Stimulated activated CD8-positive, alpha-beta memory T cell treated with anti-CD3 and anti-CD28 coated beads, Interleukin-12 subunit alpha, Interleukin-12 subunit beta, amount 100 ng/mL, for 4 hours (primary cell): ENCODE measurements at places on chromosomes 16 and 17.

DNA sequence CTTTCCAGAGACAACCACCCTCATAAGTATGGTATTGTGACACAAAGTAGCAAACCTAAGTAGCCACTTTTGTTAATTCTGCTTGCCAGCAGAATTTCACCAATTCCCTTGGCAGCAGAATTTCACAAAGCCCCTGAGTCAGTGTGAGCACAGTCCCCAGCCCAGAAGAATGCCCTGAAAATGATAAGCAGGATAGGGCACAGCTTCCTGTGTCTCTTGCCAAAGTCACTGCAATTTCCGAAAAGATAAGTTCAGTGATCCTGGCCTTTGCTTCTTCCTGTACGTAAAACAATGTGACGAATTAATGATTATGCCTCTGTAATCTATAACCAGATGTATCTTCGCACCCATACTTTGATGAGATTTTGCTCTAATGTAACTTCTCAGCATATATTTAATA is 16.0 kb upstream of the WIPF2 start:
- no peak for DNase-seq

DNA sequence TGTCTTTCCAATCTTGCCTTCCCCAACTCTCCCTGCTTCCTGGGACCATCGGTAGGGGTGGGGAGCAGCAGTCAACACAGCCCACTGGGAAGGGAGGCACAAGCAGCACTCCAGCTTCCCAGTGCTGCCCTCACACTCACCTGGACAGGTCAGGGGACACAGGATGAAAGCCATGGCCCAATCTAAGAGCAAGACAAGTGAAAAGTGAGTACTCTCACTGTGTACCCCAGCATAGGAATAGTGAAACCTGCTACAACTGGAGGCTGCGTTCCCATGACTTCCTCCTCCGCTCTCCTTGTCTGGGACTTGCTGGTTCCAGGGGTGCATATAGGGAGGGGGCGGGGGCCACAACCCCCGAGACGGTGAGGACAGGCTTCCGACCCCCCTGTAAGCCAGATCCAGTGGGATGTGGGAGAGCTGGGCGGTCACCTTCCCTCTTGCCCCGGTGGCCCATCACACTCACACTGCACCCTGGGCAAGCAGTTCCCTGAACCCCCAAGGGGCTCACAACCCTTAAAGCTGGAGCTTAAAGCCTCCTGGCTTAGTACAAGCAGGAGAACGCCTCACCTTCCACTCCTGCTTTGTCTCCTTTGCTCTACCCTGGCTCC is 29.5 kb upstream of the SLC25A19 start:
- no peak for DNase-seq

DNA sequence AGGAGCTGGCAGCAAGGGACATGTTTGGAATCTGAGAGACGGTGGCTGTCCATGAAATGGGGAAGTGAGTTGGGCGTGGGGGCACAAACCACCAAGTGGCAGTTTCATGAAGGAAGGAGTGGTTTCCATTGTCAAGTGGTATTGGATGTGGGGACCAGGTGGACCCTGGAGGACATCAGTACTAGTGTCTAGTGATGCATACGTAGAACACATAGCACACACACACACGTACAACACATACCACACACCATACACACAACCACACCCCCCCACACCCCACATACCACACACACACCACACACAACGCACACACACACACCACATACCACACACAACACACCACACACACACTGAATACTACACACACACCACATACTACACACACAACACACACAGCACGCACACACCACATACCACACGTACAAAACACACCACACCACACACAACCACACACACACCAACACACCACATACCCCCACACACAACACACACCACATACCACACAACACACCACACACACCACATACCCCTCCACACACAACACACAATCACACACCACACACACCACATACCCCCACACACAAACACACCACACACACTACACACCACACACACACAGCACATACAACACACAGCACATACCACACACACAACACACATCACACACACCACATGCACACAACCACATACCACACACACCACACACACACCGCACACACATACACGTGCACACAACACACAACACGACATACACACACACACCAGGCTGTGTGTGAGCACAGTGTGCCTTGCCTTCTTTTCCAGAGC is 41.1 kb upstream of the GSE1 start:
- no peak for DNase-seq

GRCh38 chr17:53004902-53005301 is 817.8 kb upstream of the KIF2B start:
- DNase-seq: no peak

GRCh38 chr17:40471846-40472732 is 28.8 kb downstream of the IGFBP4 start:
- no peak for DNase-seq

DNA sequence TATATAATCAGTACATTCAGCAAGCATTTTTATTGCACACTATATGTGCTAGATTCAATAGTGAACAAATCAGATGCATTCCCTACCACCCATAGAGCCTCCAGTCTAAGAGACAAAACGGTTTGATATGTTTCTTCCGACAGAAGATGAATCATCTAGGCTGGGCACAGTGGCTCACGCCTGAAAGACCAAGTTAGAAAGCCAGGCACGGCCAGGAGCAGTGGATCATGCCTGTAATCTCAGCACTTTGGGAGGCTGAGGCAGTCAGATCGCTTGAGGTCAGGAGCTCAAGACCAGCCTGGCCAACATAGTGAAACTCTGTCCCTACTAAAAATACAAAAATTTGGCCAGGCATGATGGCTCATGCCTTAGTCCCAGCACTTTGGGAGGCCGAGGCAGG is 18.3 kb upstream of the COPRS start:
- no peak for DNase-seq

DNA sequence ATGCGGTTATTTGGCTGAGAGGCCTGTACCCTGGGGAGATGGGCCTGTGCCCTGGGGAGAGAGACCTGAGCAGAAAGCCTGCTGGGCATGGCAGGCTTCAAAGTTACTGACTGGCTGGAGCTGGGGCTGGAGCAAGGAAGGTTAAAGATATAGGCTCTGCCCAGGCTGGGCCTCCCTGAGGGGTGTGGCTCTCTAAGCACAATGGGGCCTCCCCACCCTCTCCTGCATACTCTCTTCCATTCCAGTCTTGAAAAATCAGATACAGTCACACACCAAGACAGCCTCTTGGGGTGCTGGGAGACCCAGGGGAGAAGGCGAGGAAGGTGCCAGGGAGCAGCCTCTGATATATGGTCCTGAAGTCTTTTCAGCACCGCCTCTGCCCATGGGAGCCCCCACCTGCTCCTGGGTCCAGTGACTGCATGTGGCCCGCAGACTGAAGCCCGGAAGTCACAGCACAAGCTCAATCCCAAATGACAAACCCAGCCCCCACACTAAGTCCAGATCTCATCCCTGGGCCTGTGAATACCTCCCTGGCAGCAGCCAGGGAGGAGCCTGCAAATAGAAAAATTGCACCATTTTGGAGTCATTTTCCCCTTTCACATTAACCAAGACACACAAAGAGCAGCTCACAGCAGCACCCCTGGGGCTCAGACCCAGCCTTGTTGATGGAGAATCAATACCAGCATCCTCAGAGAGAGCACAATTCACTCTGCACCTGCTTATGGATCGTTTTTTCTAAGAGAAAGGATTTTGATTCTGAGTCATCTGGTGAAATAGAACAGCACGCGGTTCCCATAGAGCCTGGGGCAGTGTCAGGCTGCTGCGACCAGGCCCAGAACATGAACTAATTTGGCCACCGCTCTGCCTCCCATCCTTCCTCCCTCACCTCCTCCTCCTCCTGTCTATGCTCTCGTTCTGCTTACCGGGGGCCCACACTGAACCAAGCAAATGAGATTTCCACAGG is 25.6 kb upstream of the CACNG1 start:
- DNase-seq: no peak

GRCh38 chr16:52480237-52480636 is 66.7 kb downstream of the TOX3 start:
- no peak for DNase-seq

GRCh38 chr16:27820646-27821345 is 242.7 kb downstream of the GSG1L start:
- DNase-seq: no peak

DNA sequence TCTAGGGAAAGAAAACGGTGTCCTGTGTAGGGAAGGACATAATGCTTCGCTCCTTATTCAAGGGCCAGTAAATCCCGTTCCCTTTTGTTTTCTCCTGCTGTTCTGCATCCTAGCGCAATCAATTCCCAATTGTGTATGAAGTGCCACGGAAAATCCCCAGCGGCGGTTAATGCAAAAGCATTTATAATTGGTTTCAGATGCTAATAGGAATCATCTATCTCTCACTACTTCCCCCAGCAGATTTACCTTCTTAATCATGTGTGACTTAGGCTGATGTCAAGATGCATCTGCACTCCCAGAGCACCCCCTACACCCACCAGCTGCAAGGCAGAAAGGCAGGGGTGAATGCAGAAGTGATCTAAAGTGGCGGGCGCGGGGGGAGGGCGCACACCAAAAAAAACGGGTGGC is 32.7 kb upstream of the SSTR2 start:
- DNase-seq: no peak

GRCh38 chr16:58670177-58670576 is 14.4 kb downstream of the SLC38A7 start:
- DNase-seq: no peak

GRCh38 chr16:53541326-53541725 is 38.3 kb upstream of the AKTIP start:
- no peak for DNase-seq

DNA sequence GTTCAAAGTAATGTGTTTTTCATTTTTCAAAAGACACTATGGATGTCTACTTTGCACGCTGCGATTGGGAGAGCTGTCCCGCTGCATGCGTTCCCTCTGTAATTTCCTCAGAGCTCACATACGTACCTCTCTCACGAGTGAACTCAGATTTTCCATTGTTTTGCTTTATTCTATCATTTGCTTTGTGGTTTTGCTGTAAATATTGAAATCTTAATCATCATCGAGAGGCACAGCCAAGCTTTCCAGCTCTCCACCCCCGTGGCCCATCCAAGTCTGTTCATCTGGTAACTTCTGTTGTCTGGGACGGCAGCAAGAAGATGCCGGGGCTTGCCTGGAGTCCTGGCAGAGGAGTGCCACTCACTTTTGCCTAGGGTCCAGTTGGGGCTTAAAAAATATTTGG is 21.1 kb downstream of the TMC6 start:
- no peak for DNase-seq

DNA sequence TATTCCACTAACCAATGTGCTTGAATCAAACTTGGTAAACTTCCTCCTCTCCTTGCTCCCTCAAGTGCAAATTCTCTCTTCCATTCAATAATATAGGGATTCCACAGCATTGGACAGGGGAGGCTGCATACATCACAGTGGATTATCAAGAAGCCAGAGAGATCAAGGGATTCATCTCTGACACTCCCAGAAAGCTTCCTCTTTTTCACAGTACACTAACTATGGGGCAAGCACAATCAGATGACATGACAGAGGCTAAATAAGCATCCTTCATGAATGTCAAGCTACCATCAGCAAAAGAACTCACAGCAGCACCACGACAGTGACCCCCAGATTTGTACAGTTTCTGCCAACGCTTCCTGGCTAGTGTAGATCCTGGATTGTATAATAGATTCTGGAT is 178.4 kb upstream of the C17orf78 start:
- no peak for DNase-seq

- no peak for DNase-seq
Observed at GRCh38 chr17:17725011-17725751, 43.9 kb downstream of the RAI1 start.

- no peak for DNase-seq
Observed at GRCh38 chr17:41474863-41475262, 6.1 kb downstream of the KRT35 start.

DNA sequence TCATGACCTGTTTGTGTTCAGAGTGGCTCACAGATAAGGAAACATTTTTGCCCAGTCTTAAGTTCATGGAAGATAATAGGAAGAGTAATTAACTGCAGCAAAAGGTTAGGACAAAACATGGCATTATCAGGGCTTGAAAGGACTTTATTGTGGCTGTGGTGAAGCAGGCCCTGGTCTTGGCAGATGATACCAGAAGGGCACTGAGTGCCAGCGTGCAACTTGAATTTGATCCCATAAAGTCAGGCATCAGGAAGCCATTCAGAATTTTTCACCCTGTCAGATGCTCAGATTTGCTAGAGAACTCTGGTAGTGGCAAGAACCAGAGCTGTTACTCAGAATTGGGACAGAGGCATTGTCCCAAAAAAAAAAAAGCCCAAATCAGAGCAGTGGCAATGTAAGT is 11.2 kb upstream of the COG7 start:
- no peak for DNase-seq

DNA sequence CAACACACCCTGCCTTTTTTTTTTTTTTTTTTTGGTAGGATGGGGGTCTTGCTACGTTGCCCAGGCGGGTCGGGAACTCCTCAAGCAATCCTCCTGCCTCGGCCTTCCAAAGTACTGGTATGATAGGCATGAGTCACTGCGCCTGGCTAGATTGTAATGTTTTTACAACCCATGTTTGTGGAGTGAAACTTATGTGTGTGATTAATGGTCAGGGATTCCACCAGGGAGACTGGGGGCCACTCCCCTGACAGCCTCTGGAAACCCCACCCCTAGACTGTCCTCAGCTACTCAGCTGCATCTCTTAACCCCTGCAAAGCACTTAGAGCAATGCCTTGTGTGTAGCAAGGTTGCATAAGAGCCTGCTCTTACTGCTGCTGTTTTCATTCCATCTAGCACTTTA is 220.5 kb downstream of the PARN start:
- DNase-seq: no peak

- DNase-seq: no peak
Observed at GRCh38 chr16:66503030-66503429, 46.9 kb downstream of the TK2 start.
